Neural crest cell (in vitro differentiated cells): ENCODE measurements at places on chromosomes 4 and X.

GRCh38 chr4:42732776-42733175, 75.9 kb upstream of the ATP8A1 start:
- DNase-seq = no peak

GRCh38 chr4:81922313-81922712, 450.6 kb upstream of the RASGEF1B start:
- no peak for DNase-seq

- no peak for DNase-seq
Observed at GRCh38 chrX:18291006-18291545, 63.4 kb downstream of the SCML2 start.

DNA sequence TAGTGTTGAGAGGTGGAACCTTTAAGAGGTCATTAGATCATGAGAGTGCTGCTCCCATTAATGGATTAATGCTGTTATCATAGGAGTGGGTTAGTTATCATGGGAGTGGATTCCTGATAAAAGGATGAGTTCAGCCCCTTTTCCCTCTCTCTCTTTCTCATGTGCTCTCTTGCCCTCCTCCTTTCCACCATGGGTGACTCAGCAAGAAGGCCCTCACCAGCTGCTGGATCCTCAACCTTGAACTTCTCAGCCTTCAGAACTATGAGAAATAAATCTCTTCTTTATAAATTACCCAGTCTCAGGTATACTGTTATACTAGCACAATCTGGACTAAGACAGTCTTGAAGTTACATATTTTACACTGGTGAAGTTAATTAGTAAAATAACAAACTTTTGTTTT, 10.0 kb upstream of the CDKL5 start:
- DNase-seq = no peak

- no peak for DNase-seq
Observed at GRCh38 chr4:141127884-141128283, 5.4 kb downstream of the RNF150 start.

DNA sequence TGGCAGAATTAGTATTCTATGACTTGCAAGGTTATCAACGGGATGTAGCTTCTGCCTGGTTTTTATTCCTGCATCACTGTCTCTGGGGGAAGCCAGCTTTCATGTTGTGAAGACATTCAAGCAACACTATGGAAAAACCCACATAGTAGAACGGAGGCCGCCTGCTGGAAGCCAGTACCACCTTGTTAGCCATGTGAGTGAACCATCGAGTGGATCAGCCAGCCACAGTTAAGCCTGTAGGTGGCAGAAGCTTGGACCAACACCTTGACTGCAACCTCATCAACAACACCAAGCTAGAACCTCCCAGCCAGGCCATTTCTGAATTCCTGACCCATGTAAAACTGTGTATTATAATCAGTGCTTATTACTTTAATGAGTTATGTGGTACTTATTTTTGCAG, 538.2 kb downstream of the KCNIP4 start:
- no peak for DNase-seq

DNA sequence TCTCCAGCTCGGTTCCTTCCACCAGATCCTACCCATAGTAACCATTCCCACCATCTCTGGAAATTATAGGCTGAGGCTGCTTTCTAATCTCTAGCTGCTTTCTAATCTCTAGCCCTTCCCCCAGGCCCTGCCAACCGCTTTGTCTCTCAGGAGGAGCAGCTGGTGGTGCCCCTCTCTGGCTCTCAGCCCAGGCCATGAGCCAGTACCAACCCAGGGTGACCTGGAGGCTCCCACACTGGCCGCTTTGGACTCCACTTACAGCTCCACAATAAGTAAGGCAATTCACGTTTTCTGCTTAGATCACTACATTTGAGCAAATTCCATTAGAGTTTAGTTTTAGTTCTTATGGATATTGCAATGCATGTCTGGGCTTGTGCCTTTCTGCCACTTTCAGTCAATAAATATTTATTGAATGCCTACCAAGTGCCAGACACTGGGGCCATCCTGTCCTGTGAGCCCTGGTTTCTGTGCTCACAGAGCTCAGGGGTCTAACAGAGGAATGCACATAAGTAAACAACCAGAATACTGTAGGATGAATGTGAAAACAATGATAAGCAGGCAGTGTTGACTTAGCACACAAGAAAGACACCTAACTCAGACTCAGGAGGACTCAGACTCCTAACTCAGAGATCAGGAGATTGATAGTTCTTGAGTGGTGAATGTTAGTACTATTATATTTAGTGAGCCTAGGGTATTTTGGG, 38.9 kb downstream of the SMC1A start:
- no peak for DNase-seq

GRCh38 chr4:108662629-108663028, 12.2 kb downstream of the OSTC start:
- DNase-seq = no peak

GRCh38 chr4:168995537-168996295, 14.3 kb downstream of the CBR4 start:
- DNase-seq = no peak

DNA sequence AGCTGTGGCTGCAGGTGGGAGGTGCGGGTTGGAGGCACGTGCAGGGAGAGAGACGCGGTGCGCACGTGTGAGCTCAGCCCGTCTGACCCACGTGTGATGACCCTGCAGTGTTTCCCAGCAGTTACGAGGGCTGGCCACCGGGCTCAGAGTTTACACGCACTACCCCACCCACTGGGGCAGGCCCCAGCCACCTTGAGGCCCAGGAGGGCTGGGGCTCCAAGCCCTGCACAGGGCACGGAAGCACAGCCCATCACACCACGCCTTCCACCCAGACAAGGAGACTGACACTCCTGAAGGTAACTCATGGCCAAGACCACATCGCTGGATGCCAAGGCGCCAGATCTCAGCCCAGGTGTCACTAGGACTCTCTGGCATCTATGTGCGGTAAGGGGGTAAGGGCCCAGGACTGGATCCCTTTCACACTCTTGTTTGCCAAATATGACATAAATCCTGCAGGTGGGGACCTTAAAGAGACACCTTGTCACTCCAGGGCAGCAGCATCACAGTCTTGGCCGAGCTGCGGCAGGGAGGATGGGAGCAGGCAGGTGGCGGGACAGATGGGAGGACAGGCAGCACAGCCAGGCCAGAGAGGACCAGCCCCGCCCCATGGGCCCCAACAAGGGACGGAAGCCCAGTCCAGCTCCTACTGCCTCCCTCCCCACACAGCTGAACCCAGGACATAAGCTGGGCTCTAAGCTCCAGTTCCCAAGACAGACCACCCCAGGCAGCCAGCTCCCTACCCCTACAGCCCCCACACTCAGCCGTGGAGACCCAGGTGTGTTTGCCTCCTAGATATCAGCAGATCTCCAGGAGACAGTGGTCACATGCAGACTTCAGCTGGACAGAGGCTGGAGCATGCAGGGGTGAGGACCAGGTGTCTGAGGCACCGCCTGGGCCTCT, 56.8 kb downstream of the ZFYVE28 start:
- no peak for DNase-seq

GRCh38 chr4:61406677-61407076, 206.6 kb downstream of the ADGRL3 start:
- DNase-seq = no peak

DNA sequence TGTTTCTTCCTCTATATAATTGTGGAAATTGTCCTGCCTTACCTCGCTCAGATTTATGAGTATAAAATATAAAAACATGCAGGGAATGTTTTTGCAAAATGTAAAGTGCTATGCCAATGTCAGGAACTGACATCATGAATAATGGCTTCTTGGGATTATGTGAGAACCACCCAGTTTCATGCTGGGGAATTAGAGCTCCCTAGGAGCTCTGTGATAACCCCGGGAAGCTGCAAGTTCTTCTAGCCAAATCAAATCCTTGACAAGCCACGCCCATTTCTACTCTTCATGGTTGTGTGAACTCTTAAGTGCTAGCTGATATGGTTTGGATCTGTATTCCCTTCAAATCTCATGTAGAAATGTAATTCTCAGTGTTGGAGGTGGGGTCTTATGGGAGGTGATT, 85.9 kb upstream of the PAK3 start:
- DNase-seq = no peak

DNA sequence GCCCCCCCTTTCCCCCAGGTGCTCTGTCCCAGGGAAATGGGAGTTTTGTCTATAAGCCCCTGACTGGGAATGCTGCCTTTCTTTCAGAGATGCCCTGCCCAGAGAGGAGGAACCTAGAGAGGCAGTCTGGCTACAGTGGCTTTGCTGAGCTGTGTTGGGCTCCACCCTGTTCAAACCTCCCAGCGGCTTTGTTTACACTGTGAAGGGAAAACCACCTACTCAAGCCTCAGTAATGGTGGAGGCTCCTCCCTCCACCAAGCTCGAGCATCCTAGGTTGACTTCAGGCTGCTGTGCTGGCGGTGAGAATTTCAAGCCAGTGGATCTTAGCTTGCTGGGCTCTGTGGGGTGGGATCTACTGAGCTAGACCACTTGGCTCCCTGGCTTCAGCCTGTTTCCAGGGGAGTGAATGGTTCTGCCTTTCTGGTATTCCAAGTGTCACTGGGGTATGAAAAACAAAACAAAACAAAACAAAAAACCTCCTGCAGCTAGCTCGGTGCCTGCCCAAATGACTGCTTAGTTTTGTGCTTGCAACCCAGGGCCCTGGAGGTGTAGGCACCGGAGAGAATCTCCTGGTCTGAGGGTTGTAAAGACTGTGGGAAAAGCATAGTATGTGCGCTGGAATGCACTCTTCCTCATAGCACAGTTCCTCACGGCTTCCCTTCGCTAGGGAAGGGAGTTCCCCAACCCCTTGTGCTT, 41.7 kb downstream of the ITM2A start:
- no peak for DNase-seq
